ENCODE measurements at places on chromosomes 16 and 17.

GRCh38 chr17:6420173-6420641, 14.7 kb downstream of the AIPL1 start:
- no peak for DNase-seq

DNA sequence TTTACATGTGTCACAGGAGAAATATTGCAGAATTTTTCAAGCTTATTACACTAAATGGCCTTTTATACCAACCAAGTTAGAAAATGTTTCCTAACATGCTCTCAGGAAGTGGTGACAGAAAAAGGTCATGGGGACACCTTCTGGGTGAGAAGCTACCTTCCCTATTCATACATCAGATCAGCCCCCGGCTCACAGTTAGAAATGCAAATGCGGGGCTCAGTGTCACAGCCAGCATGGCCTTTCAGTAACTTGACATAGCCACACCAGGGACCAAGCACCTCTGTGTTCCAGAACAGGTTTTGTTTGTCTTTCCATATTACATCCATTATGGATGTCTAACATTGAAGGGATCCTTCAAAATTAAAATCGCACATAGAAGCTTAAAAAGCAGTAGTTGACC, 59.5 kb downstream of the CHD9NB start:
- no peak for DNase-seq

- no peak for DNase-seq
These were observed 32.3 kb downstream of the FBXO31 start for GRCh38 chr16:87351320-87351698.

GRCh38 chr17:53722407-53722806, 100.3 kb upstream of the KIF2B start:
- peak; percentile 100 for DNase-seq

GRCh38 chr17:17769869-17770631, 66.7 kb downstream of the SREBF1 start:
- no peak for DNase-seq

DNA sequence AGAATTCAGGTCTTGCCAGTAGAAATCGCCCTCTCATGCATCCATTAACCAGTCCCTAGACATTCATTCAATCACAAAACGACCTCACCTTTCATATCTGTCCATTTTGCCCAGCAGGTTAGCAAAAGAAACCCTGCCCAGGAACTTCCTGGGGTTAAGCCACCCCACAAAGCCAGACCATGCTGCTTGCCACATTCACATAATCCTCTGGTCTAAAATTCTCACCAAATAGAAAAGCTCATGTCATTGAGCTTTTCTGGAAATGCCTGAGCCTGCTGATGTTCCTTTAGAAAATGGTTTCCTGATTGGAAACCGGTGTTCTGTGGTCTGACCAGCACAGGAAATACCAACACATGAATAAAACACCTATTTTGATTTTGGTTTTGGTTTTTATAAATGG, 21.6 kb upstream of the DYNLRB2 start:
- DNase-seq: no peak

- DNase-seq: no peak
These were observed 89.0 kb downstream of the SALL1 start for GRCh38 chr16:51062039-51062438.

DNA sequence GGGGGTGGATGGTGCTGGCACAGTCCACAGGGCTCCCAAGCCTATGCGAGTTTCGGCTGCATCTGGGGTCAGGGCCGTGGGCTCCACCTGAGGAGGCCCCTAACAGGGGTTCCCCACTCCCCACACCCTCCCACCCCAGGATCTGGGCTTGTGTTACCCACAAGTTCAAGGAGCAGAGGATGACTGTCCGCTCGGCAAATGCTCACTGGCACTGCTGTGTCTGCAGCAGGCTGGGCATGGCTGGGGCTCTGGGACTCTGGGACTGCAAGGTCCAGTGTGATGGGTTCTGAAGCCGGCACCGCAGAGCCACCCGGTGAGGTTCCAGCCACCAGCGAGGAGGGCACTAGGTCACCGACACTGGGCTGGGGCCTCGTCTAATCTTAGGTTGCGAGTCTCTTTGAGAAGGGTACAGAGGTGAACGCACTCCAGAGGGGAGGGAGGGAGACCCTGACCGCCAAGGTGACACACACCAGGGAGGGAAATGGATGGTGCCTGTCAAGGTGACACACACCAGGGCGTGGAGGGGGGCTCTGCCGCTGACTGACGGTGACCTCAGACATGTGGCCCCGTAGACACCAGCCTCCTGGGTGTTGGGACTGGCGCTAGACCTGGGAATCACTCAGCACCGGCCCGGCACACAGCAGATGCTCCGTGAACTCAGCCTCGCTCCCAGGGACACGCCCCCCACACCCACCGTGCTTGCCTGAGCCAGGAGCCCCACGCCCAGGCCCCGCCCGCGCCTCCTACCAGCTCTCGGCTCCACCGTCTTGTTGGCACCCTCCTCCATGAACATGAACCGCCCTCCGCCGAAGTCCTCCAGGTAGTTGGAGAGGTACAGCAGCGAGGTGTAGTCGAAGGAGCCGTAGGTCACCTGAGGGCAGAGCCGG, 20.5 kb upstream of the HEXD start:
- no peak for DNase-seq

GRCh38 chr17:79019632-79020584, 4.1 kb upstream of the C1QTNF1 start:
- peak; percentile 67 for DNase-seq

DNA sequence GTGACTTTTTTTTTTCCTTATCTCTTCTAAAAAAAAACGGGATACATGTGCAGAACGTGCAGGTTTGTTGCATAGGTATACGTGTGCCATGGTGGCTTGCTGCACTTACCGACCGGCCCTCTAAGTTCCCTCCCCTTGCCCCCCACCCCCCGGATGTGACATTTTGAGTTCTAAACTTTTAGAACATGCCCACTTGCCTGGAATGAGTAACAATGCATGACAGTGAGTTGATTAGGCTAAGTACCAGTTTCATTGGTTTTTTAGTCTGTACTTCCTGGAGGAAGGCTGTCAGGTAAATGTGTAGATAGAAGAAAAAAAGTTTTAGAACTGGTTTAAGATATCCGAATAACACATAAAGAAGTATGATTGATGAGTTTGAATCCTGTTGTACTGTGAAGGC, 4.0 kb downstream of the BPTF start:
- no peak for DNase-seq

- DNase-seq: no peak
These were observed 36.8 kb upstream of the BCAR1 start for GRCh38 chr16:75288181-75288580.

- DNase-seq: no peak
These were observed 23.0 kb downstream of the SKAP1 start for GRCh38 chr17:48406936-48407567.

- no peak for DNase-seq
These were observed 18.0 kb upstream of the BRCA1 start for GRCh38 chr17:43143201-43143600.

- DNase-seq: no peak
These were observed 21.2 kb downstream of the CRISPLD2 start for GRCh38 chr16:84840687-84841627.

DNA sequence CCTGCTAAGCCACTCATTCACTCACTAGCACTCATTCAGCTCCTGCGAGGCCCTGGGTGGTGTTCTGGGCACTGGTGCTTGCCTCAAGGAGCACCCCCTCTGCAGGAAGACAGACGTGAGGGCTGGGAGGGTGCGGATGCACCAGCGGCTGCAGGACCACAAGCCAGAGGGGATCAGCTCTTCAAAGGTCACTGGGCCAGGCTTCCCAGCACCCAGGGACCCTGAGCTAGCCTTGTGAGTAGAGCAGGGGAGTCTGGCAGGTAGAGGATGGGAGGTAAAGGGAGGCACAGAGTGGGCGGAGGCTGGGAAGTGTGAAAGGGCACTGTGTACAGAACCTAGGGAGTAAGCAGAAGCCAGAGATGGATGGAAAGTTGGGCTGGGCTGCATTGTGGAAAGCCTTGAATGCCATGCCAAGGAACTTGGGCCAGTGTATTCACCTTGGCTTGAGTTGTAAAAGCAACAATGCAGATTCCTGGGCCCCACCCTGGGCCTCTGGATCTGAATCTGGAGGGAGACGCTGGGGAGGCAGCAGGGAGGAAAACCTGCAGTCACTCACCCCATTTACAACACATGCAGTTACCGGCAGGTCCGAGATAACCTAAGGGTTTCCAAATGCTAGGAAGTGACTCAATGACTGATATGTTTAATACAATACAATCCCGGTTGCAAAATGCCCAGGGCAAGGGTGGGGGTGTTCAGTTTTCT, 1.7 kb downstream of the IL4R start:
- DNase-seq: peak; percentile 39

GRCh38 chr17:74353446-74354060, 8.1 kb downstream of the BTBD17 start:
- no peak for DNase-seq

DNA sequence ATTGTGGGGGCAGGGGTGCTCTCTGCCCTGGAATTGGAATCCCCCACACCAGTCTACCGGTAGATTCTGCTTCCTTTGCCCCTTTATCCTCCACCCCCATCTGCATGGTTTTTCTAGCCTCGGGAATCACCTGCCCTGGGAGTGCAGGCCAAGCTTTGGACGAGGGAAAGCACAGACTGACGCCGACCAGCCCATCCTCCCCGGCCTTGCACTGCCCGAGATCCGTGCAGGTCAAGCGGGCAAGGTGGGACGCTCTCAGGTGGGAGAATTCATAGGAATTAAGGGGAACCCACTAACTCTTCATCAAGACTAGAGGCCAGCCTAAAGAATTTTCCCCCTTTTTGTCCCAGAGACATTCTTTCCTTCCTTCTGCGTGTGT, 9.9 kb upstream of the HOXB13 start:
- no peak for DNase-seq

- peak; percentile 24 for DNase-seq
These were observed 470 bp upstream of the CDK3 start for GRCh38 chr17:76000016-76000754.

DNA sequence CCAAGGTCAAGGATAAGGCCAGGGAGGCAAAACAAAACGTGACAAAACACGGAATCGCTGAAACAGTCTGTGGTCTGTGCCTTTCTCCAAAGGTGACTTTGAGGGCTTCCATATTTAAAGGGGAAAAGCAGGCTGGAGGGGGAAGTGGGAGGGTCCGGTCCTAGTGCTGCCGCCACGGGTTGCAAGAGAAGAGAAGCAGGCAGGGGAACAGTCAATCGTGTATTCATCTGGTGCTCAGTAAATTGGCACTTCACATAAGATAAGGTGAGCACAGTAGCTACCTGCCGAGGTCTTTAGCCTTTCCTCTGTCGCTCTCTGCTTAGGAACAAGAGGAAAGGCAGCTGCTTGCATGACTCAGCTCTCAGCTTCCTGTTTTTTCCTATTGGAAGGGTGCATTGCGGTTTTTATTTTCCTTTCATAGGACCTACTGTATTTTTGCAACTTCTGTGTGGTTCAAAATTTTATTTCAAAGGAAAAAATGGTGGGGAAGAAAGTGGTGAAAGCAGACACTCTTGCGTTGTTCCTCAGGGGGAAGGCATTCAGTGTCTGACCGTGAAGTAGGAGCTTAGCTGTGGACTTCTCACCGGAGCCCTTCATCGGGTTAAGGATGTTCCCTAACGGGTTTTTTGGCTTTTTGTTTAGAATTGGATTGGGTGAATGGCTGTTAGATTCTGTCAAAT, 7.1 kb upstream of the LGALS3BP start:
- peak; percentile 56 for DNase-seq

- DNase-seq: no peak
These were observed 9.2 kb downstream of the HS3ST3B1 start for GRCh38 chr17:14310101-14310500.

DNA sequence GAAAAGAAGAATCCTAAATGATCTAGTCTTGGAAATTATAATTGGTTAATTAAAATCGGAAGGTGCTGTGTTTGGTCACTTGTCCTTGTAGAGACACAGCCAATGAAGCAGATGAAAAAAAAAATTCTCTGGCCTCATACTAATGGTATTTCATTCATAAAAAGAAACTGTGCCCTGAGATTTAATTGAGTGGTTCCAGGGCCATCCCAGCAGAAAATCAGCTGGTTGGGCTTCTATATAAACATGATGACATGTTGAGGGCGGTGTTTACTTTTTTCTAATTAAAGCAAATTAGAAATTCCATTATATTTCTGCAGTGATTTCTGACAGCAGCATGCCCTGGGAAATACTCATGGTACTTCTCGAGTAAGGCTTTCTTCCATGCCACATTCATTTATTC, 191.9 kb upstream of the KCNJ16 start:
- DNase-seq: no peak

DNA sequence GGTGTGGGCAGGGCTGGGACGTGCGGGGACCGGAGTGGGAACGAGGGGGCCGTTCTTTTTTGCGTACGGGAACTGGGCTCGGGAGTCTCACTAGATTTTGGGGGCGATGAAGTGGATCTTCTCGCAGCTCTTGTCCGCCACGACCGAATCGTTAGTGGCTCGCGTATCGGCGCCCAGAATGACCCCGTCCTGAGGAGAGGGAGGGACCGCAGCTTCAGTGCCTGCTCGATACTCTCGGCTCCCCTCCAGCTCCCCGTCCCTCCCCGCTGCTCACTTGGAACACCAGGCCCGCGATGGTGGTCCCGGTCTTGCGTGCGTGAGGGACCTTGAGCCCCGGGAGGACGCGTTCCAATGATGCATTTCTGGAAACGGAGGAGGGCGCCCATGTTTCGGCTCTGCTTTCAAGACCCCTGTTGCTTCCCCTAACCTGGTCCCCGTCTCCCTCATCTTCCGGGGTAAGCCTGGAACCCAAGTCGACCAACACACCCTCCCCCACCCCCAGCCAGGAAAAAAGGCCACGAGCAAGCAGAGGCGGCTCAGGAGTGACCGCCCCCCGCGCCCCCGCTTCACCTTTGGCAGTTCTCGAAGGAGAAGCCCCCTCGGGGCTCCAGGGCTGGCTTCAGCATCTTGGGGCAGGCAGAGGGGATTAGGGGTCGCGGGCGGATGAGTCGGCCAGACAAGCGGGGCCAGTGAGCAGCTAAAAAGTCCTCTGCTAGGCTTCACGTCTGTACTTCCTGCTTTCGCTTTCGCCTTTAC, at the start of gene PSMB10:
Gene PSMB10 (minus strand): TSS at position 727 of the 756 bp plus-strand sequence. CDS start 101 bp downstream, at position 626.
- DNase-seq: peak; percentile 53

- peak; percentile 40 for DNase-seq
These were observed 1.8 kb downstream of the KIAA0513 start for GRCh38 chr16:85029408-85029784.

GRCh38 chr17:2146132-2146871, 91.4 kb downstream of the HIC1 start:
- no peak for DNase-seq

DNA sequence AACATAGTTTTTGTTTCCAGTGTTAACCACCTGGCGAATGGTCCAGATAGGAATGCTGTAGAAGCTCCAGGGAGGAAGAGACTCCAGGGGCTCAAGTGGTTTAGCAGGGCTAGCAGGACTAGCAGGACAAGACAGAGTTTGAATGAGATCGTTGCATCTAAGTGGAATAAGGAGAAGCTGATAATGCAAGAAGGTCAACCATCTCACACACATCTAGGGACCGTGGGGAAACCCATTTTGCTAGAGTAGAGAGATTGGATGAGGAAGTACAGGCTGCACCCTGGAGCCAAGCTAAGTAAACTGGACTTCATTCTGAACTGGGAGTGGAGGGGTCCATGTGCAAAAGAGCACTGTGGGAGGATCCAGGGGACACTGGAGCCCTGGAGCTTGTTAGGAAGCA, 86.1 kb upstream of the HSBP1 start:
- no peak for DNase-seq

GRCh38 chr17:74245871-74246270, 28.2 kb upstream of the DNAI2 start:
- DNase-seq: no peak
